RWPE1 (cell line): ENCODE measurements at places on chromosomes 2 and 18.

GRCh38 chr2:102117472-102117858 lies 25.1 kb upstream of the IL1R1 start:
- DNase-seq = no peak

- no peak for DNase-seq
Observed at GRCh38 chr2:220336771-220337170, 709.3 kb downstream of the SLC4A3 start.

DNA sequence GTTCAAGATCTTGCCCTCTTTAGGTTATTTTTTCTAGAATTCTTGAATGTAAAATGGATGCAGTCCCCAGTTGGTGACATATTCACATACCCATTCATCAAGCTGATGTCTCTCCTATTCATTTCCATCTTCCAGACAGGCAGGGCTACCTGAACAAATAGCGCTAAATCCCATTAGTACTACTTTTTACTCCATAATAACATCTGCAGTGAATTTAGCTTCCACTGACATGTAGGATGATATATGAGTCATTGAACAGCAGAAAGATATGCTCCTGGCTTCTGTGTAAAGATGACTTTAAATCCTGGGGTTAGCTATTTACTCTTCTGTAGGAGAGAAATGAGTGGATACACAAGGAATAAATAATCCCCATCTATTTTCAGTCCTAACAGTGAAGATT lies 194.7 kb downstream of the RND3 start:
- no peak for DNase-seq

DNA sequence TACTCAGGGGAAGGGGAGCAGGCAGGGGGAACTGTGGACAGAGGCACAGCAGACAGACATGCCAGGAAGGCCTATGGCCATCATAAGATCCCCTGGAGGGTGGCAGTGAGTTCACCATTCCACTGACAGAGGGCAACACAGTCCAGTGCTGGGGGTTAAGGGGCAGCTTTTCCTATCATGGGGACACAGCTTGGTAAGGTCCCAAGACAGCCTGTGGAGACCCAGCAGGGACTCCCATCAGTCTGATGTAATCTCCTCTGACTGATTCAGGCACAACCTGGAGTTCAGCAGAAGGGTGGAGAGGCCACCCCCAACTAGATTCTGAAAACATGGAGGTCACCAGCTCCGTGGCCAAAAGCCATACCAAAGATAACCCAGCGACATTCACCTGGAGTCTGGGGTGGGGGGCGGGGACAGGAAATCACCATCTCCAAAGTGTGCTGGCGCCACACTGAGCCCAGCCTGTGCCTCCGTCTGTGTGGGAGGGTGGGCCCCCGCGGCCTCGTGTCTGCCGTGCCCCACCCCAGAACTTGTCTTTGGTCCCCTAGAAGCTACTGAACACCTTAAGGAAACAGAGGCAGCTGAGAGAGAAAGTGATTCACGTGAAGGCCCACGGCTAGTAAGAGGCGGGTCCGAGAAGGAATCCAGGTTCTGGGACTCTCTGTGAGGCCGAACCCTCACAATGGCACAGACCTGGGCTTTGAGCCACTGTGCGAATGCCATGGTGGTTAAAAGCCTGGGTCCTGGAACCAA lies 28.6 kb downstream of the DNMT3A start:
- no peak for DNase-seq
